Heart left ventricle (tissue), 16 donors: ENCODE measurements at places on chromosomes 2 and 18. TPM values are rescaled to one million over a fixed set of nuclear protein-coding genes. Genes with fewer than 3 reads are reported as not detected.
A peak's percentile ranks its signal among the peaks of the same experiment; 100 is the strongest.

DNA sequence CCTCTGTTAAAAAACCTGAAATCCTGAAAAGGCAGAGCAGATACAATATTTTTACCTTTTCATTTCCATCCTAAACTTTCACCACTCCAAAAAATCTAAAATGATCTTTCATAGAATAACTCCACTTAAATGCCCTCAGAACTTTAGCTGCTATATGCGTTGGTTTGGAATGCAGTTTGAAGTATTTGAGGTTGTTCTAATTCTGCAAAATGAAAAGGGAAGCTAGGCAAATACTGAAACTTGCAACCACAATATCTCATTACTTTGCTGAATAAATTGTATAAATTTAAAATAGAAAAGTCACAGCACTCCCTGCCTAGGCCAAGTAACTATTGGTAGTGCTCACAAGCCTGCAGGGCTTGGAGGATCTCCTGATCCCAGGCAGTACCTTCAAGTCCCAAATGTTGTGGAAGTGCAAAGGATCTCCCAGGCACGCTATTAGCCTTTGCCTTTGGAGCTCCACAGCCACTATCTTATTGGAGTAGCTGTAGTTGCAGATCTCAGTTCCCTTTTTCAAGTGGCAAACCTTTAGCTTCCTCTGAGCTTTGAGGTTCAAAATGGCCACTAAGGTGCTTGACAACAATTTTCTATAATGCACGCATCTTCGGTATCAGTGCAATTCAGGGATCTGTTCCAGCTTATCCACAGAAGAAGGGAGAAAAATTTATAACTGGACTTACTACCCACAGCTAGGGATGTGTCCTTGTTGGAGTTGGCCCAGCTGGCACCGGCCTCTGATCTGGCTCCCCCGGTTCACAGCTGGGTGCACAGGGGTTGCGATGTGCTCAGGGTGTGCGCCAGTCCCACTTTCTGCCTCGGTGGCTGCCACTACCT lies 43.4 kb upstream of the ANKRD62 start:
- H3K27ac ChIP-seq, result no peak overlapping the region
- H3K36me3 ChIP-seq, result no peaks in the 10 kb centered on the region
- H3K4me1 ChIP-seq, result no peaks in the 10 kb centered on the region
- DNase-seq, result no peak

DNA sequence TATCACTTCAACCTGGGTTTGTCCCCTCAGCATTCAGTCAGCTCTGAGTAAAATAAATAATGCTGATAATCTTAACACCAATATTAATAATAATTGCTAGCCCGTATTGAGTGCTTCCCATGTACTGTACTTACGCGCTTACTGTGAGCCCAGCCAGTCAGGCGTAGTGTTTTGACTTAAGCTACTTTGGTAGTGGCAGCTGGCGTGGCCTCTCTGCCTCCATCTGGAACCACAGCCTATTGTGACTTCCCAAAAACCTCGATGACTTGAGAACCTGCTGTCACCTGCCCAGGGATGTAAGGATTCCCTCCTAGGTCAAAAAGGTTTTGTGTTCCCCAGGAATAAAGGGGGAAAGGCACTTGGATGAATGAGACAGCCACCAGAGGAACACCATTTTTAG lies 53.2 kb downstream of the SUMO1 start:
- H3K36me3 ChIP-seq, result no peaks in the 10 kb centered on the region
- no peak overlapping the region for H3K4me3 ChIP-seq
- no peaks in the 10 kb centered on the region for H3K4me1 ChIP-seq
- DNase-seq, result no peak
- no peaks in the 10 kb centered on the region for H3K27me3 ChIP-seq

DNA sequence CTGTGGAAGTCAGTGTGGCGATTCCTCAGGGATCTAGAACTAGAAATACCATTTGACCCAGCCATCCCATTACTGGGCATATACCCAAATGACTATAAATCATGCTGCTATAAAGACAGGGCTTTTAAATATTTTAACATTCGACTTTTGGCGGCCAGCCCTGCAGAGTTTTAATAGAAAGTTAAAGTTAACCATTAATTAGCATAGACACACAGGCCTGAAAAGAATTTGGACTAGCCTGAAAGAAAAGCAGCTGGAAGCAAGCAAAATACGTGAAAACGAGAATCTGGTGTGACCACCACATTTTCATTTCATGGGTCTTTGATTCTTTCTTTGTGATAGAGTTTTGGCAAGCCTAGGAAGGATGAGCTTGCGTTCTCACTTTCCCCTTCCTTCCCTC lies 184.0 kb downstream of the SCG2 start:
- no peaks in the 10 kb centered on the region for H3K4me1 ChIP-seq
- H3K27ac ChIP-seq, result no peak overlapping the region
- H3K27me3 ChIP-seq, result no peaks in the 10 kb centered on the region
- H3K4me3 ChIP-seq, result no peak overlapping the region
- DNase-seq, result no peak
- H3K36me3 ChIP-seq, result no peaks in the 10 kb centered on the region

GRCh38 chr18:46174342-46175041 lies 70.3 kb downstream of the HAUS1 start:
- H3K27me3 ChIP-seq, result no peaks in the 10 kb centered on the region
- H3K4me3 ChIP-seq, result peak overlapping the region; percentile 99
- DNase-seq, result peak; percentile 64
- H3K27ac ChIP-seq, result peak overlapping the region; percentile 90
- H3K4me1 ChIP-seq, result peaks cover 14% of the 10 kb centered on the region

GRCh38 chr18:46196627-46197243 lies 92.5 kb downstream of the HAUS1 start:
- no peaks in the 10 kb centered on the region for H3K27me3 ChIP-seq
- H3K27ac ChIP-seq, result no peak overlapping the region
- DNase-seq, result no peak
- no peaks in the 10 kb centered on the region for H3K36me3 ChIP-seq
- peaks cover 7% of the 10 kb centered on the region for H3K4me1 ChIP-seq

DNA sequence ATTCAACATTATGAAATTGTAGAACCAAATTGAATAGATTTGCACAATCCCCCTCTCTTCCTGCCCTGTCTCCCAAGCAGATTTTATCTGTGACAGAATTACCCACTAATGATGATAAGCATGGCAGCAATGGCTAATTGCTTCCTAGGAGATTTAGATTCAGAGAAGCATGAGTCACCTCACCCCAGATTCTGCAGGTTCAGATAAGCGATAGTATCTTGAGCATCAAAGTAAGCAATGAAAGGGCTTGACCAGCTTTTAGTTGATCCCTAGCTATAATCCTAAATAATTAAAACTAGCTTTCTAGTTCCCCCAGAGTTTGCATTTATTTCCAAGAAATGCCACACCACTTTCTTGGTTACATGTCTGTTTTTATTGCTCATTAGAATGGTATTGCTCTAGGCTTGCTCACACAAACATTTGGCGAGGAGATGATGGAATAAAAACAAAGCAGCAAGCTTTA lies 204.3 kb downstream of the GULP1 start:
- H3K36me3 ChIP-seq, result no peaks in the 10 kb centered on the region
- no peaks in the 10 kb centered on the region for H3K27me3 ChIP-seq
- no peak for DNase-seq
- H3K4me3 ChIP-seq, result no peak overlapping the region
- no peak overlapping the region for H3K27ac ChIP-seq

GRCh38 chr2:15822151-15823044 lies 118.0 kb upstream of the MYCN start:
- peaks cover 4% of the 10 kb centered on the region for H3K27me3 ChIP-seq
- H3K4me3 ChIP-seq, result no peak overlapping the region
- H3K4me1 ChIP-seq, result no peaks in the 10 kb centered on the region
- DNase-seq, result no peak
- no peak overlapping the region for H3K27ac ChIP-seq

DNA sequence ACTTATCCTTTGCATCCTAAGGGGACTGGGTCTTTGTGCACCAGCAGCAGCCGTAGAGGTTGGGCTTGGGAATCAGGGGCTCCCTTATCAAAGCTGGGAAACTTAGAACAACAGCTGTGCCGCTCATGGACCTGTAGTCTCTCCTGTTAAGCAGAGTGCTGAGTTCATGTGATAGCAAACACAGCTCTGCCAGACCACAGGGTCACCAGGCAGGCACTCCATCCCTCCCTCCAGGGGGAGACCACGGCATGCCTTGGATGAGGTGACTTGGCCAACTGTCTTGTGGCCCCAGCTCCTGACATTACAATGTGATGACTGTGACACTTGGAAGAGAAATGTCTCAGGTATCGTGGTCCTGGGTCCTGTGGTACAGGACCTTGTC lies 60.0 kb downstream of the DGKD start:
- no peaks in the 10 kb centered on the region for H3K36me3 ChIP-seq
- H3K4me1 ChIP-seq, result peaks cover 70% of the 10 kb centered on the region
- H3K27me3 ChIP-seq, result no peaks in the 10 kb centered on the region
- DNase-seq, result no peak
- peak overlapping the region; percentile 50 for H3K27ac ChIP-seq

DNA sequence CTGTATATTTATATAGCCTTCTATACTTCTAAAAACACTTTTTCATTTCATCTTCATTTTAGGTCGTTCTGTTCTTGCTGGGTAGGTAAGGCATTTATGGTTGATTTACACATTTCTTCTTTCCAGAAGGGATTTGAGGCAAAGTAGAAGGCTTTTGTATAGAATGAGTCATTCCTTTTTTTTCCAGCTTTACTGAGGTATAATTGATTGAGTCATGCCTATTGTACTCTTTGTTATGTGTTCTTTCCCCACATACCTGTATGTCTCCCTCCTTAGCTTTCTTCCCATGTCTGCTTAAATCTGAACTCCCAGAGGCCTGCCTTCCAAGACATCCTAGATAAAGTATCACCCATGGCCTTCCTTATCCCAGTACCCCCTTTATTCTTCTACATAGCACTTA lies 4.8 kb upstream of the CDC42EP3 start:
- H3K4me3 ChIP-seq, result no peak overlapping the region
- H3K27me3 ChIP-seq, result no peaks in the 10 kb centered on the region
- no peaks in the 10 kb centered on the region for H3K36me3 ChIP-seq

DNA sequence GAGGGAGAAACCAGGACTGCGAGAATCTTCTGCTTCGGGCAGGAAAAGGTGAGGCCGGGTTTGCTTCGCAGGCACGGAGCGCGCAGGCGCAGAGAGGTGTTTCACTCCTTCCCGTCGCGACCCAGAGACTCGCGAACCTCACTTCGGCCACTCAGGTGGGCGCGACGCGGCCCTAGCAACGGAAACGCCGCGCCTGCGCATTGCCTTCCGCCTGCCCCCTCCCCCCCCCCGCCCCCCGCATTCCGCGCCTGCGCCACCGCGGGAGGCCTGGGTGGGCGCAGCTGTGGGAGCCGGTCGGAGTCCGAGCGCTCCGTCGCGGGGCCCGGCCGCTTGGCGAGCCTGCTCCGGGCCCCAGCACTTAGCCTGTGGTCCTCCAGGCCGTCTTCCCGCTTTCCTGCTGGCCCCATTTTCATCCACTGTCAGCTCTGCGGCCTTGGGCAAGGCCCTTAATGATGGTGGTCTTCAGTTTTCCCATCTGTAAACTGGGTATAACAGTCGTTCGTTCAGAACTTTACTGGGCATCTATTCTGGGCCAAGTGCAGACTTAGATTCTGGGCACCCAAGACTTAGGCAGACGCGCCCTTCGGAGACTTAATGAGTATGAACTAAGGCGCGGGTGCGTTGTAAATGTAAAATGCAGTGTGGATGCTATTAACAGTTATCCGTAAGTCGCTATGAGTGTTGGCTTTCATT lies 62.1 kb upstream of the ACKR3 start:
- H3K36me3 ChIP-seq, result no peaks in the 10 kb centered on the region
- DNase-seq, result peak; percentile 42
- H3K27me3 ChIP-seq, result peaks cover 8% of the 10 kb centered on the region

GRCh38 chr2:26805241-26805676 lies 19.4 kb downstream of the CENPA start:
- no peaks in the 10 kb centered on the region for H3K27me3 ChIP-seq
- DNase-seq, result no peak
- no peak overlapping the region for H3K27ac ChIP-seq
- H3K4me3 ChIP-seq, result no peak overlapping the region

DNA sequence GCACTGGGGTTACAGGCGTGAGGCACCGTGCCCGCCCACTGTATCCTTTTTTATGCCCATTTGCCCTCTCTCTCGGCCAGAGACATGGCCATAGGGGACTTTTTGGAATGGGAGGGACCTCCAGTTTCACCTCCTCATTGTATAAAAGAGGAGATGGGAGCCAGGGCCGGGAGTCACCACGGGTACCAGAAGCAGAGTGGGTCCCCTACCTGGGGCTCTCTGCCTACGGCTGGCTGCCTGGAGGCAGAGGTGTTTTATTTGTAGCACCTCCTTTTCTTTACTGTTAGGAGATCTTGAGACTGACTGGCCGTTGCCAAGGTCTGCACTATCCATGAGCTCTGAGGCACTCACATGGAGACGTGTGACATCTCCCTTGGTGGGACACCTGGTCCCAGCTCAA lies 162.8 kb downstream of the LDLRAD4 start:
- no peak for DNase-seq
- peaks cover 53% of the 10 kb centered on the region for H3K4me1 ChIP-seq
- H3K4me3 ChIP-seq, result no peak overlapping the region
- no peaks in the 10 kb centered on the region for H3K36me3 ChIP-seq
- H3K27me3 ChIP-seq, result no peaks in the 10 kb centered on the region

GRCh38 chr2:46644690-46645385 lies 165.5 kb downstream of the TMEM247 start:
- no peaks in the 10 kb centered on the region for H3K36me3 ChIP-seq
- no peak overlapping the region for H3K4me3 ChIP-seq
- no peaks in the 10 kb centered on the region for H3K27me3 ChIP-seq
- H3K4me1 ChIP-seq, result peaks cover 5% of the 10 kb centered on the region
- no peak for DNase-seq

DNER gene
- 2.8 TPM for total RNA-seq

CLEC4F gene
- 0.22 TPM for total RNA-seq

PLGLB2 gene
- total RNA-seq, result 1.2 TPM

IL1R1 gene
- total RNA-seq, result 32.7 TPM

GALNT3 gene
- total RNA-seq, result not detected

CSRNP3 gene
- 4.4 TPM for total RNA-seq
